Stromal cell of bone marrow (primary cell): ENCODE measurements at places on chromosomes 3 and 15.

- DNase-seq, result peak; percentile 45
Measured at GRCh38 chr3:151468284-151468917, 7.5 kb upstream of the IGSF10 start.

DNA sequence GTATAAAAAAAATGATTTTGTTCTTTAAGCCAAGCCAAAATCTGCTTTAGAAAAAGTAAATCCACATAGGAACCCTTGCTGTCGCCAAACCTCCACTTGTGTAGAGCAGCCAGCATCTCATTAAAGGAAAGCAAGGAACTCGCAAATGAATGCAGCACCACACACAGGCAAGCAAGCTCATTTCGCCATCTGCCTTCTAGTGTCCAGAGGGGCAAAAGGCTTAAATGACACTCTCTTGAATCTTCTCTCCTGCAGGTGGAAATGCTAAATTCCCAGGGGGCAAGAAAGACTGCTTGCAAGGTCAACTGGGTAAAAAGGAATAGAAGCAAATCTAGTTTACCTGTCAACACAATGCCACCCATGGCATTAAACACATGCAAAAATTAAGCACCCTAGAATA is 2.4 kb downstream of the MB21D2 start:
- DNase-seq, result no peak

DNA sequence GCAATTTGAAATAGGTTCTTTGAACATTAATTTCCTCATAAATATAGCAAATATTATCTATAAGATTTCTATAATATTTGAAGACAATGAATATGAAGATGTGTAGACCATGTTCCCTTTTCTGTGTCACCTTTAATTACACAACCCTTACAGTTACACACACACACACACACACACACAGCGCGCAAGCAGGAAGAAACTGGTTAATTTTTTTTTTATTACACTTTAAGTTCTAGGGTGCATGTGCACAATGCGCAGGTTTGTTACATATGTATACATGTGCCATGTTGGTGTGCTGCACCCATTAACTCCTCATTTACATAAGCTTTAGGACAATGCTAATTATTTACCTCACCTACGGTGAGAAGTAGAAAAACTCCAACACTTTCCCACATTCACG is 122.9 kb downstream of the TPRG1 start:
- no peak for DNase-seq

- no peak for DNase-seq
Measured at GRCh38 chr3:171391432-171391831, 68.8 kb downstream of the TNIK start.

DNA sequence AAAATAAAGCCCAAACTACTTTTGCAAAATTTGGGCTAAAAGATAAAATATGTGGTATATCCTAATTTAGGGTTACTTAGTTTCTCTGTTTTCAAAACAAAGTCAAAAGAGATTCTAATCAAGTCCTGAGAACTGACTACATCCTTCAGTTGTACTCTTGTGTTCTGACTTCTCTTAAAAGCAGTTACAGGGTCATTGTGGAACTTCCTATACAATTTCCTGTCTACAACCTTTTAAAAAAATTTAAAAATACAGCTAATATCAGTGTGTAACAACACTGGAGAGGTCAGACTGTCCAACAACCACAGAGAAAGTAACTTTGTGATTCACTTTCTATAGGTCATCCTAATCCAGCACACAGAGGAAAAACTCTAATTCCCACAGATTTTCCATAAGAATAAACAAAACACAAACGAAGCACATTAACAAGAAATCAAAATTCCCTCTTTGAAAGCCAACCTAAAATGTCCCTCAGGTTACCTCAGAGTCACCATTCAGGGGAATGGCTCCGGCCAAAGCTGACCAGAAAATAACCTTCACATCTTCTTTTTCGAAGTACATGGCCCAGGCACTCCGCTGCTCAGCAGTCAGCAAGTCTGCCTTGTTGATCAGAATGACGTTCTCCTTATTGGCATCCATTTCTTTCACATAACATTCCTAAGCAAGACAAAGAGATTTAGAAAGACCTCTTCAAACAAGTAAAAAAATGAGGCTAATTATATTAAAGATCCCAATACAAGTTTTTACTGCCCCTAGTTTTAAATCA is 13.3 kb downstream of the LSG1 start:
- no peak for DNase-seq

DNA sequence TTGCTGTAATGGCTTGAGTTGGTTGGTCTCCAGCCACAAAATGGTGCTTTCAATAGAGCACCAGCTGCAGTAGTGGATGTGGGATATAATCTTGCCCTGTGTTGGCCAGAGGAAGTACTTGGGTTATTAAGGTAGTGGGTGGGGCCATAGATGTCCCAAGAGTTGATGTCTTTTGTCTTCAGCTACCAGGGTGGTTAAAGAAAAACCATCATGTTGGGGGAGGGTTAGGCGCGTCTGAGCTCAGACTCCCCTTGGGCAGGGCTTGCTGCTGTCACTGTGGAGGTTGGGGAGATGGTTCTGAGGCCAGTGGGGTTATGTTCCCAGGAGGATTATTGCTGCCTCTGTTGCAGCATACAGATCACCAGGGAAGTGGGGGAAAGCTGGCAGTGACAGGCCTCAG is 46.9 kb upstream of the GADL1 start:
- no peak for DNase-seq
